Sciatic nerve (tissue), 2 donors: ENCODE measurements at places on chromosomes 2 and 18. TPM values are rescaled to one million over a fixed set of nuclear protein-coding genes. Genes with fewer than 3 reads are reported as not detected.
A peak's percentile ranks its signal among the peaks of the same experiment; 100 is the strongest.

DNA sequence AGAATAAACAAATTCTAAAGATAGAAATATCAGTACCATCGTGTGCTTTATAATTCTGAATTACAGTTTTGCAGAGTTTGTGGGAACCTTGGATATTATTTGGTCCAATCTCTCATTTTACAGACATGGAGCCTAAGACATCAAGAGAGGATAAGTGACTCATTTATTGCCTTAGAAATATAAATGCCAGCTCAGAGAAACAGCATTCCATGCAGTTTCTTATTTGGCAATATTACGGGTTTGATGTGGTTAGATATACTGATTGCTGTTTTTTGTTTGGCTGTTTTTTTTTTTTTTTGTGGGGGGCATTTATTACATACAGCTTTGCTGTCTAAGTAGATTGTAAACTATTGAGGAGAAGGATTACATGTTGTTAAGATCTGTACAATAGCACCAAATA, 1241.1 kb upstream of the LRRTM1 start:
- no peak for DNase-seq

DNA sequence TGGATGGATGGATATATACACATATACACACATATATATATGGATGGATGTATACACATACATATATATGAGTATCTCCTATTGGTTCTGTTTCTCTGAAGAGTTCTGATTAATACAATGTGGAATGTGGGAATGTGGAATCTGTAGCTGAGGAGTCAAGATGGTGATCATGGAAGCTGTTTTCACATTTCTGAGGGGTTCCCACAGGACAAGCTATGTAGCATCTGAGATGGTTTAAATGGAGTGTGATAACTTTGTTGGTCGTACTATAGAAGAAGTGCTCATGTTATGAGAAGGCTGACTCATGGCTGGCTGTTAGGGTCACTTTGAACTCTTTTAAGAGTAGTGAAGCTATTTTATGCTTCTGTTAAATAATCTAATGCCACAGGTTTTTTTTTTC, 279.7 kb downstream of the MEIS1 start:
- no peak for DNase-seq

- DNase-seq, result no peak
These were observed 113.1 kb downstream of the PDCL3 start for GRCh38 chr2:100675855-100676254.

- no peak for DNase-seq
These were observed 44.3 kb upstream of the CAB39 start for GRCh38 chr2:230668184-230668938.

DNA sequence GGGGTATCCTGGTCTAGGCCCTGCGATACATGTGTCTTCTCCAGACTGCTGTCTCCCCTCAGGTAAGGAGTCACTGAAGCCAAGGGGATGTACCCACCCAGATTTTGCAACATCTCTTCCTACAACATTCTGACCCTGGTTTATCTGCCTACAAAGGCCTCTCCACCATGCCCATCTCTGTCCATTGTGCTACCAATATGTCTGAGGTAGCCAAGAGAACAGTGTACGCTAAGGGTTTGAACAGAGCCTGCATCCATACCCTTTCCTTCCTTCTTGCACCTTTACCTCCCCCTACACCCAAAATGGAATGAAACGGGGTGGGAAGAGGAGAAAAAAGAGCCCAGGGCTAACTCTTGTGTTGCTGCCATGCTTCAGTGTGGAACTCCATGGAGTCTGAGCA, 11.9 kb downstream of the ZC3H15 start:
- no peak for DNase-seq

GRCh38 chr2:158004126-158004764, 97.4 kb upstream of the UPP2 start:
- no peak for DNase-seq

DNA sequence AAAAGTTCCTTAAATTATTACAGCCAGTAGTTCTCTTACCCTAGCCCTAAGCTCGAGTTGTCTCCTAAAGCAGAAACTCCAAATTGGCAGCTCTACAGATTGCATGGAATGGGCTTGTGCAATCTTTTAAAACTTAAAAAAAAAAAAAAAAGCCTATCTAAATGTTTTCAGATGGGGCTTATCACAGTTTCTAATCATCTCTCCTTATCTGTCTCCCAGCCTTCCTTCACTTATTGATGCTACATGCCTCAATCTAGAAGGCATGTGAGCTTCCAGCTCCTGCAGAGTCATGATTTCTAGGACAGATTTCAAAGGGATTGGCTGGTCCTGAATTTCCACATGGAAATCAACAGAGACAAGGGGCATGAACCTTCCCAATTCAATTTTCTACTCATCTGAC, 33.1 kb upstream of the PELI1 start:
- no peak for DNase-seq

DNA sequence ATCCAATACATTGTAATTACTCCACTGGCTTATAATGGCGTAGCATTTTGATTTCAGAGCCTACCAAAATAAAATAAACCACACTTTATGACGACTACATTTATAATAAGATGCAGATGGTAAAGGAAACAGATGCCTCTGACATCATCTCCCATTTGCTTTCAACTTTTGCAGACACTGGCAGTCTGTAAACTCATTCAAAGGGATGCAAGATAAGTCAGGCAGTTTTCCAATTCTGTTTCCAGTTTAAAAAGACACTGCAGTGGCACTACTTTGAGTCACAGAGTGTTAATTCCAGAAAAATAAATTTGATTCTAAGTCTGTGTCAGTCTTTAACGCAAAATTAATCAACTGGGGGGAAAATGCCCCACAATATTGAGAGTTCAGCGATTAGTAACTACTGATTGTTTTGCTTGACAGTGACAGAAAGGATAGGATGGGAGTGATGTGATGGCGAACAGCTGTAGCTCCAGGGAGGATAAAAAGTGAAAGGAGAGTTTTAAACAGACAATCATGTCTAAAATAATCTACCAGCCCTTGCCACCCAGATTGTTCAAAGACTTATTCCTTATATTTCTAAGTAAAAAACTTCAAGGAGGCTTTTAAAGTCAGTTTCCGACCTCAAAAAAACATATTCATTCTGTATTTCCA, 6.7 kb downstream of the DSEL start:
- DNase-seq, result no peak

DNA sequence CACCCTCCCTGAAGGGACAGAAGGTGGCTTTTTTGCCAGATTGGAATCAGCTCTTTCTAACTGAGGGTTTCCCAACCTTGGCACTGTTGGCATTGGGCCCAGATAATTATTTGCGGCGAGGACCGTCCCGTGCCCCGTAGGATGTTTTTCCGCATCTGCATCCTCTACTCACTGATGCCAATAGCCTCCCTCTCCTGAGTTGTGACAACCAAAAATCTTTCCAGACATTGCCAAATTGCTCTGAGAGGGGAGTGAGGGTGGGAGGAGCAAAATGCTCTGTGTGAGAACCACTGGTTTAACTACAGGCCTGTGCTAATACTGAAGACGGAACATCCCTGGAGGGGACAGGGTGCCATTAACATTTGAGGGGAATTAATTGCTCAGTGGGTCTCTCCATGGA, 33.6 kb upstream of the GLI2 start:
- DNase-seq, result peak; percentile 48

DNA sequence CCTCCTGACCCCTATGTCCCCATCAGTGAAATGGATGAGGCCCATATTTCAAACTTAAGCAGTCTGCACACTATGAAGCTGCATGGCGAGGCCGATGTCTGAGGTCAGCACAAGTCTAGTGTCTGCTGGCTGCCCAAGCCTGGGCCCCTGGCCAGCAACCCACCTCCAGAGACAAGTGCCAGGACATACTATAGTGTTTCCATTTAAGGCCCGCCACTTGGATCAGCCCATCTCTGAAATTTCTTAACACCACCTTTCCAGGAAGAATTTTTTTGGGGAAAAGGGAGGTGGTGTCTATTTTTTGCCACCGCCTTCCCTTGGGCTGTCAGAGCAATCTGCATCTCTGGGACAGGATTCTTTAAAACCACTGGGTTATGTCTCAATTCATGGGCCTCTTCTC, 1.8 kb downstream of the ACVR1 start:
- DNase-seq, result no peak

- DNase-seq, result no peak
These were observed 203.4 kb upstream of the RND3 start for GRCh38 chr2:150690870-150691269.

GRCh38 chr2:72109904-72110303, 37.8 kb downstream of the CYP26B1 start:
- DNase-seq, result no peak

DNA sequence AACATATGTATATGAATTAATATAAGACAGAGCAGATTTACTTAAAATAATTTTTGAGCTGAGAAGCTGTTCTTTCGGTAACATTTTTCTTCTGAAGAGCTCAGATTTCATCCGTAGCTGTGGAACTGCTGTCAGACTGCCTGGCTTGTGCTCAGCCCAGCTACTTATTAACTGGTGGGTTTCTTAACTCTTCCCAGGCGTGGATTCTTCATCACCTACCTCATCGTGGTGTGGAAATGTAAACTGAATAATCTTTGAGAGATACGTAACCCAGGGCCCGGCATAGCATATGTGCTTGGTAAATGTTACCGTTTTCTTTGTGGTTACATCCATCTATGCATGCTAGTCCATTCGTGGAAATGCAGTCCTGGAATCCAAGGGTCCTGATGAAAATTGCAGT, 145.0 kb downstream of the MCFD2 start:
- DNase-seq, result no peak

GRCh38 chr2:30234180-30234971, 3.0 kb downstream of the LBH start:
- DNase-seq, result peak; percentile 64

DNA sequence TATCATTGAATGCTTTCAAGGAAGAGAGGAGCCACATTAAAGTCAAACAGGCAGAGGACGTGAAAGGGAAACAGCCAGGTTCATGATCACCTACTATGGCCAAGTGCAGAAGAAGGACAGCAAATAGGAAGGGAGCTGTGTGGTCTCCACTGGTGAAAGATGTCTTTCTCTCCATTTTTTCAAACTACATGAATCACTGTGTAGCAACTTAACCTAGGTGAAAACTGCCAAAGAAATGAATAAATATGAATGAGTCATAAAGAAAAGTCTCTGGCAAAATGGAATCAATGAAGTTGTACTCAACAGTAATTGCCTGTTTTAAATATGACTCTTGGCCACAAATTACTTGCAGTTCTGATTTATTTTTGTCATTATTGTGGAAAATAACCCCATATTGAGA, 452.6 kb upstream of the PKDCC start:
- no peak for DNase-seq

DNA sequence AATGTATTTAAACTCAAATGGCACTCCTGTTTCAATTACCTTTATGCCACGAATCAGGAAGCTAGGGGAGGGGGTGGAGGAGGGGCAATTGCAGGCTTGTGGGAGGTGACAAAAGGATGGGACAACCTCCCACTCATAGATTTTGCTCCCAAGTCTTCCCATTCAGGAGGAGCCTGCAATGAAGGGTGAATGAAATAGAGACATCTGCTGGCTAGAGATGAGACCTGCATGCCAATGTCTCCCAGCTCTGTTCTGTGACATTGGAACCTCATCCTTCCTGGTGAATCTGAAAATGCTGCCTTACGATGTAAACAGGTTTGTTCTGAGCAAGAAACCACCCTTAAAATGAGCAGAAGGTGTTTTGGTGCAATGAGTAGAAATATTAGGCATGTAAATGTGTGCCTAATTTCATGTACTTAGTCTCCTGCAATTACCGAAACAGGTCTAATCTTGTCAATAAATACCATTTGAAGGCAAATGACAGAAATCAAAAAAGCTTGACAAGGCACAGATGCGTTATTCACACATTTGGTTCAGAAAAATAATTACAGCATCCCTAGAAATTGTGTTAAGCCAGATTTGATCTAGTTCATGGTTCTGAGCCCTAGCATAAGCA, 2.7 kb upstream of the PID1 start:
- DNase-seq, result no peak

DNA sequence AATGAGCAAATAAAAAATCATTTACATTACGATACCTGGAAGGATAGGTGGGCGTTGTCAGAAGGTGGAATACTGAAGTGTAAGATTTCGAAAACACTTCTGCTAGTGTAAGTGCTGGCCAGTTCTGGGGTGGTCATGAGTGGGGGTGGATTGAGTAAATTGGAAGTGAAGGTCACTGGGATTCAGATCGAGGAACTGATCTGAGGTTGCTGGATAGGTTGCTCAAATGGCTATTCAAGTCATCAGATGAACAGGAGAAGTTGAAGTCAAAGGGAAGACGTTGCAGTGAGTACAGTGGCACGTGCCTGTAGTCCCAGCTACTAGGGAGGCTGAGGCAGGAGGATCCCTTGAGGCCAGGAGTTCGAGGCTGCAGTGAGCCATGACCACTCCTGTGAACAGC, 95.7 kb downstream of the MALT1 start:
- DNase-seq, result peak; percentile 30

DNA sequence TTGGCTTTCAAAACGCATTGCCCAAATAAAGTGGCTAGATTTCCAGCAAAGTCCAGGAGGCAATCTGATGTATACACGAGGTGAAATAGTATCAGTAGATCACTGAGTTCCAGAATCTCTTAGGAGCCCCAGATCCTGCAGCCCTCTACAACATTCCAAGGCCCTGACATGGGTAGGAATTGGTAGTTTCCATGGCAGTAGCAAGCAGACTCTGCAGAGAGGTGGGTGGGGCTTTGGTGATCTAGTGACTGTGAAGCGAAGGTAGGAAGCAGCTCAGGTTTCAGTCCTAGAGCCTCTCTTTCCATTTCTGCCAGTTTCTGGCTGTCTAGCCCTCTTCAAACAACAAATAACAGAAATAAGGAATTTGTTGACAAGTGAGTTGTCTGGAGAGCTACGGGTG, 13.8 kb upstream of the SGPP2 start:
- no peak for DNase-seq

GRCh38 chr18:48605408-48605845, 66.6 kb downstream of the CTIF start:
- DNase-seq, result no peak

DNA sequence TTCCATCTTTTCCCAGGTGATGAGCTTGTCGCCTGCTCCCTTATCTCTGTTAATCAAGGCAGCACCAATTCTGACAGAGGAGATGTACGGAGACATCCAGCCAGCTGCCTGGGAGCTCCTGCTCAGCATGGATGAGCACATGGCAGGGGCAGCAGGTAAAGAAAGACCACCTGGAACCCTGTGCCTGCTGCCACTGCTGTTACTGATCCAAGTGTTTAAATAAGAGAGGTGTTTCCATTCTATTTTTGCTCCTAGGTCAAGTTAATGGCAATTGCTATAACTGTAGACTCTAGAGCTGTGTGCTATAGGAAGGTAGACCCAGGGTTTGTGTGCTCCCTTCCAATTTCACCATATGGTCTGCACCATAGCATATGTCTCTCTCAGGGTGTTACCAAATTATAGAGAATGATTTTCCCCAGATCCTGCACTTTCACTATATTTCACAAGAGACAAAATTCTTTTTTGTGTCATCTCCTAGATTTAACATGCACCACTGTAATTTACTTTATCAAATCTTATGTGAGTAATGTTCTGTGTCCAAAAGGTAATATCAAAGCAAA, 88.6 kb upstream of the RPE start:
- DNase-seq, result no peak

GRCh38 chr2:70664525-70664924, 103.5 kb downstream of the ADD2 start:
- DNase-seq, result no peak

CD207 gene
- 1.4 TPM for total RNA-seq

ABHD1 gene
- total RNA-seq, result 3.6 TPM

CTLA4 gene
- total RNA-seq, result 0.67 TPM

SLC38A11 gene
- total RNA-seq, result 1.2 TPM

ONECUT2 gene
- not detected for total RNA-seq

EFR3B gene
- 13.2 TPM for total RNA-seq

GAL3ST2 gene
- not detected for total RNA-seq

HYCC2 gene
- total RNA-seq, result 35.0 TPM

REG3G gene
- total RNA-seq, result not detected

CPLX4 gene
- not detected for total RNA-seq

EPAS1 gene
- total RNA-seq, result 270 TPM
